MM.1S (cell line): ENCODE measurements at places on chromosomes 13 and 19.
A peak's percentile ranks its signal among the peaks of the same experiment; 100 is the strongest.

DNA sequence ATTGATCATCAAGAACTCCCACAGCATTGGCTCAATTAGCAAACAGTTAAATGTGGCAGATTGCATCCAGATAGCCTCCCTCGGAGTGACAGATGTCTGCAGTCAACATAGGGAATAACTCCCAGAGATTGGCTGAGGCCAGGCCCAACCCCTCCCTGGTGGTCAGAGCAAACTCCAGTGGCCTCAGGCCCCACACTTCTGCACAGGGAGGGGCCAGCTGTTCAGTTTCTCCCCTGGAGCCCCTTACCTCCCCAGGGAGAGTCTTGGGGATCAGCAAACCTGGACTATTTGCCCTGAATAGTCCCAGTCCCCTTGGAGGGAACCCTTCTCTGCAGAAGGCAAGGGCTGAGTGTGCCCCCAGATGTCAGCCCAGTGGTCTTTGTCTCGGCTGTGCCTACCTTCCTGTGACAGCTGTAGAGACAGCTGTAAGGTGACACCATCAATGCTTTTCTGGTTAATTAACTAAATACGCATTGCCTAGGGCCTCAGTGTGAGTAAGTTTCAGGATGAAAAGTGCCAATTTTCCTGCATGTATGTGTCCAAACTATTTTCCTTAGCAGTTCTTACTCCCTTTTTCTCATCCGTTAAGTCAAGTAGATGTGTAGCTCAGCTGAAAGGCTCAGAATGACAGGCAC, 102.7 kb upstream of the UQCRFS1 start:
- no peak for DNase-seq

- DNase-seq, result peak; percentile 73
Observed at GRCh38 chr19:33430674-33431277, 57.3 kb downstream of the CEBPG start.

GRCh38 chr13:92873029-92873428, 353.6 kb upstream of the GPC6 start:
- no peak for DNase-seq

DNA sequence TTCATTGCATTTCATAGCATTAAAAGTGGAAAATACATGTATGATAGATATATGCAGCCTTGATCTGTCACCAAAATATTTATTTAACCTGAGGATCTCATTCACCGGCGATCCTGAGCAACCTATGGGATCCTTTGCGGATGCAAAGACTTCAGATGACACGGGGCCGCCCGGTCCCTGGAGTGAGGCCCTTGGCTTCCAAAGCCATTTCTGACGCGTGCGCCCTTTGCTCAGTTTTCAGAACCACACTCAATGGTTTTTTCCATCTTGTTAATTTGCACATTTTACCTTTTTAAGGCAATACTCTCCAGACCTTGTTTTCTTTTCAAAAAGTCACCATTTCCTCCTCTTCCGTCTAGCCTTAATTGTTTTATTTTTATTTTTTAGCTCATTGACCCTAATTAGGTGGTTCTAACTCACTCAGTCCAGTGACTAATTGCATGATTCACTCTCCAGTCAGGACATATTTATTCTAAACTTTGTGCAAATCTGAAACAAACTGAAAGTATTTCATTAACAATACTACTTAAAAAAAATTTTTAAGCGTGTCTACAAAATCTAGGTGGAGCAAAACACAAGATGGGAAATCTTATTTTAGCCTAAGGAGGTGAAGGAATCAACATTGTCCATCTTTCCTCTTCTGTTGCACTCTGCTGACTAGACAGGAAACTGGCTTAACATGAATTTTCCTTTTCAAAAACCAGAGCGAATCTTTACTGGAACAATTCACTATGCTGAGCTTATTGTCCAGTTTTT, 47.9 kb downstream of the COL4A1 start:
- no peak for DNase-seq

- peak; percentile 15 for DNase-seq
Observed at GRCh38 chr13:61410669-61411297, 4.9 kb downstream of the PCDH20 start.

DNA sequence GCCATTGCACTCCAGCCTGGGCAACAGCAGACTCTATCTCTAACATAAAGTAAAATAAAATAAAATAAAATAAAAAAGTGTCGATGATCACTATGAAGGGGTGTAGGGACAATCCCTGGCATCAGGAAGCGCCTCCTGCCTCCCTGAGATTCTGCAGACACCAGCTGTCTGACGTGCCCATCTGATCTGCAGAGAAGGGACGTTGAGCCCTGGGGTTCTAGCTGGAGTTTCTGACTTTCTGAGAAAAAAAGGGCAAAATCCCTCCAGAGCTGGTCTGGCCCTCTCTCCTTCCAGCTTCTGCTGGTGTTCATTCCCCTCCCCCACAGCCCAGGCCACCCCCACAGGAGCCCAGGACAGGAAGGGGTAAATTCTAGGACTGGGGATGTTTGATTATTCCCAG, 2.4 kb upstream of the ADGRE5 start:
- DNase-seq, result no peak

- DNase-seq, result no peak
Observed at GRCh38 chr19:33638167-33639034, 16.6 kb downstream of the CHST8 start.

DNA sequence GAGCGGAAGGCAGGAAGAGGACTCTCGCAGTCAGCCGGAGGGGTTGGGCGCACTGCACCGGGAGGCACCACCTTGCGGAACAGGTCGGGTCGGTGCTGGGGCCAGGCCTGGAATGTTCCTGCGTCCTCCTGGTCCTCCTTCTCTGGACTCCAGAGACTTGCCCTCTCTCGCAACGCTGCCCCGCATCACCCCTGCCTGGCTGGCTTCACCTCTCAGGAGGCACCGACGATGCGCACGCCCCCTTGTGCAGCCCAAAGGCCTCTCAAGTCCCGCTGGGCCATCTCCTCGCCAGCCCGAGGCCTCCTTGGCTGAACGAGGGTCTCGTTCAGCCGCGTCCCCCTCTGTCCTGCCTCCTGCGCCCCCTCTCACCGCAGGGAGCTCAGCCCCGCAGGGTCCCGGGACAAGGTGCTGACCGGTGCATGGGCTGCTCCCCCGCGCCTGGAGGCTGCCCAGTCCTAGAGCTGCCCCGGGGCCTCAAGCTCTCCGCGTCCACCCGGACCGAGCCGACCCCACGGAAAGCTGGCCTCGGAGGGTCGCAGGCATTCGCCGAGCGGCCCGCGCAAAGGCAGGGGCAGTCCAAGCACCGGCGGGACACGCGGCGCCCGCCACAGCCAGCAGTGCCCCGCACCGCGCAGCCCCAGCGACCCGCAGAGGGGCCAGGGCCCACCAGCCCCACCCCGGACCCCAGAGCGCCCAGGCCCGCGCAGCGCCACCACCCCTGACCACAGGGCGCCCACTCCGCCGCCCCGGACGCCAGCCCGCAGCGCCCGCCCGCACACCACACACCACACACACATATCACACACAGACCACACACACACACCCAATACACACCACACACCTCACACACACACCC, 133.8 kb downstream of the CRYL1 start:
- DNase-seq, result no peak

- DNase-seq, result no peak
Observed at GRCh38 chr19:30564551-30565011, 192.4 kb downstream of the ZNF536 start.

DNA sequence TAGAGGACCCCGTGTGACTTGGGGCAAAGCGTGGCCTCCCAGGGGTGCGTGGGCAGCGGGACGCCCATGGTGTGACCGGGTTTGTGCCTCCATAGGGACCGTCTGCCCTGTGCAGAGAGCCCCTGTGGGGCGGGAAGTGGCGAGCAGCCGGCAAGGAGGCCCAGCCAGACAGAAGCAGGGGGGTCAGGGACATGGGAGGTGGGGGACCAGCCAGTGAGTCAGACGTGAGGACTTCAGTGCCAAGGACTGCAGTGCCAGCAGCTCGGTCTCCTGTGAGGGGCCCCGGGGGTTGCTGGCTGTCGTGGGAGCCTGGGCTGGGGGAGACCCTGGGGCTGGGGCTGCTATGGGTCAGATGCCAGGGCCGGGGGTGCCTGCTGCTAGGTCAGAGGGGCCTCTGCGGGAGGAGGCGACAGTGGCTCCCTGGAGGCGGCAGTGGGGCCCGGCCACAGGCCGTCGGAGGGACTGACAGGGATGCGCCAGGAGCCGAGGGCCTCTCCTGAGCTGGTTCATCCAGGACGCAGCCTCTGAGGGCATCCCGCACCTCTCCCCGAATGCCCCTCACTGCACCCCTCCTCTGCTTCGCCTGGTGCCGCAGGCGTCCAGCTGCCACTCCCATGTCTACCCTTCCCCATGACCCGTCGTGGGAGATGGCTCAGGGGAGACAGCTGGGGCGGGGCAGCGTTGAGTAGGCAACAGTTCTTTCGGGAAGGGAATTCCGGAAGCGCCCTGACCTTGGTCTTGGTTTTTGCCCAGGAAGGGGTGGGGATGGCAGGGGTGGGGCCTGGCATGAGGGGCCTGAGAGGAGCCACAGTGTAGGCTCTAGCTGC, 80.0 kb downstream of the KDM4B start:
- no peak for DNase-seq

GRCh38 chr19:50489461-50490011, 12.9 kb upstream of the GARIN5A start:
- DNase-seq, result no peak

GRCh38 chr19:821231-821824, 427 bp downstream of the PLPPR3 start:
- no peak for DNase-seq
